ENCODE measurements at places on chromosomes 12 and 14. TPM values are rescaled to one million over a fixed set of nuclear protein-coding genes. Genes with fewer than 3 reads are reported as not detected.

VRTN gene
- not detected for total RNA-seq

- H3K27ac ChIP-seq: no peak overlapping the region
- peaks cover 23% of the 10 kb centered on the region for H3K36me3 ChIP-seq
- no peaks in the 10 kb centered on the region for H3K4me1 ChIP-seq
- no peaks in the 10 kb centered on the region for H3K27me3 ChIP-seq
- no peak overlapping the region for H3K4me3 ChIP-seq
- no peak for DNase-seq
These were observed 12.8 kb downstream of the ABHD4 start for GRCh38 chr14:22610931-22611330.

DNA sequence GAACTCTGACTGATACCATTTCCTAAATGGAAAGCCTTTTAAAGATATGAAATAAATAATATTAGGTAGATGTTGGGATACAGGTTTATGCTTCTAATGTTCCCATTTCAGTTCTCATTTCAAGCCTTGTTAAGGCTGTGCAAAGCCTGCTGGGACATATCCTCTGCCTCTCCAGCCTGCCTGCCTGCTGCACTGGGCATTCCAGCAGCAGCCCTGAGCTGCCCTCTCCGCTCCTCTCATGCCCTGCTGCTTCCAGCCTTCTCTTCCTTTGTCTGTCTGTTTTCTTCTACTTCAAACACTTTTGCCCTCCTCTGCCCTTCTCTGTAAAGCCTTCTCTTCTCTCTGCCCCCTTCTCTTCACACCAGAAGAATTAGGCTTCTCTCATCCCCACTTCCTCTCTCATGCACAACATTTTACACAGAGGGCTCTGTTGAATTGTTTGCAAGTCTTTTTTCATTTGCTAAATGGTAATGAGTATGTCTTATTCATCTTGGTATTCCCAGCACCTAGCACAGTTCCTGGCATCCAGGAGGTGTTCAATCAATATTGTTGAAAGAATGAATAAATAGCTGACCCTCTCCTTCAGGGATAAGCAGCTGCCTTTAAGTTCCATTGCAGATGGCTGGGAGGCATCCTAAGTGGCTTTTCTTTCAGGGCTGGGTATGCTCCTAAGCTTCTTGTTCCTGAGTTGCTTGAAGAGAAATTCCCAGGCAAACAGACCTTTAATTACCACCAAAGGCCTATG lies 292.3 kb downstream of the TMEM117 start:
- DNase-seq: no peak
- no peaks in the 10 kb centered on the region for H3K36me3 ChIP-seq
- H3K4me3 ChIP-seq: no peak overlapping the region
- H3K4me1 ChIP-seq: no peaks in the 10 kb centered on the region

DNA sequence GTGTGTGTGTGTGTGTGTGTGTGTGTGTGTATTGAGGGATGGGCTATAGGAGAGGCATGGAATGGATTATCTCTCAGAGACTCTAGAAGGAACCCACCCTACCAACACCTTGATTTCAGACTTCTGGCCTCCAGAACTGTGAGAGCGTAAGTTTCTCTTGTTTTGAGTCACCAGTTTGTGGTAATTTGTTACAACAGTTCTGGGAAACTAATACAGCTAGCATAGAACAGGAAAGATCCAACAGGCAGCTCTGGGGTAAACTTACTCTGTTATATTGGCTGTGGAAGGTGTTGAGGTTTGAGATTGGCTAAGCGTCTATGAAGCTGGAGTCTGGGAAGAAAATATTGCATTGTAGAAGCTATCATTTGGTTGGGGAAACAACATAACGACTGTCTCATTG lies 334.3 kb downstream of the AACS start:
- DNase-seq: no peak
- no peaks in the 10 kb centered on the region for H3K36me3 ChIP-seq
- no peak overlapping the region for H3K27ac ChIP-seq
- peaks cover 4% of the 10 kb centered on the region for H3K27me3 ChIP-seq
- H3K4me3 ChIP-seq: no peak overlapping the region

Measured in activated CD4-positive, alpha-beta T cell treated with anti-CD3 and anti-CD28 coated beads, Interleukin-2, amount 10 ng/mL, durations not matched to agents 7 days and 5 days (primary cell).